ENCODE measurements at places on chromosomes 1 and 21.

DNA sequence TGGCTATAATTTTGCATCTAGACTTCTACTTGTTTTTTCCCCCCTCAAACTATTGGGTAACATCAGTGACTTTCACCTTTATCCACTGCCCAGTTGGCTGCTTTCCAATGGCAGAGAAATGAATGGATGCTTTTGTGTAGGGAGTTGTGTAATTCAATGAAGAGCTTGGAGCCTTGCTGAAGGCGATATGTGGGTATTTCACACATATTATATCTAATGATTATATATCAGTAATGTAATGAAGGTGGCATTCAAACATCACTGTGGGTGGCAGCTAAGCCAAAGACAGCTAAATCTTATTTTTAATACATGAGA lies 81.2 kb downstream of the TGFB2 start:
- no peak for DNase-seq

- DNase-seq = no peak
Observed at GRCh38 chr1:74247881-74248528, 12.8 kb downstream of the TNNI3K start.

DNA sequence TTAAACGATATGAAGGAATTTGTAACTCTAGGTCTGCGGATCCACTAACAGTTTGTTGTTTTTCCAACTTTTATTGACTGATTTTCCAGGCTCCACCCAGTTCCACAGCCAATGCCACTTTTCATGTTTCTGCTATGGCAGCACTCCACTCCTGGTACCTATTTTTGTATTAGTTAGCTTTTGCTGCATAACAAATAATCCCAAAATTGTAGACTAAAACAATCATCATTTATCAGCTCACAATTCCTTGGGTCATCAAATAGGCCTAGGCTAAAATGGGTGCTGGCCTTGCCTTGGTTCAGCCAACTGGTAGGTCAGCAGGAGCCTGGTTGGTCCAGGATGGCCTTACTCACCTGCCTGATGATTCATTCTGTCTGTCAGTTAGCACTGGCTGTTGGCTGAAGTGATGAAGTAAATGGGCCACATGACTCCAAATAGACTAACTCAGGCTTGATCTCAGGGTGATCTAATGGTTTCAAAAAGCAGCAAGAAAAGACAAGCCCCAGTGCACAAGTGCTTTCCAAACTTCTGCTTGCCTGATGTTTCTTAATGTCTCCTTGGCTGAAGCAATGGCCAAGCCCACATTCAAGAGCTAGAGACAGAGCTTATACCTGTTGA lies 3.2 kb upstream of the C8B start:
- DNase-seq = no peak

GRCh38 chr1:203678943-203679661 lies 52.5 kb downstream of the ATP2B4 start:
- DNase-seq = no peak

DNA sequence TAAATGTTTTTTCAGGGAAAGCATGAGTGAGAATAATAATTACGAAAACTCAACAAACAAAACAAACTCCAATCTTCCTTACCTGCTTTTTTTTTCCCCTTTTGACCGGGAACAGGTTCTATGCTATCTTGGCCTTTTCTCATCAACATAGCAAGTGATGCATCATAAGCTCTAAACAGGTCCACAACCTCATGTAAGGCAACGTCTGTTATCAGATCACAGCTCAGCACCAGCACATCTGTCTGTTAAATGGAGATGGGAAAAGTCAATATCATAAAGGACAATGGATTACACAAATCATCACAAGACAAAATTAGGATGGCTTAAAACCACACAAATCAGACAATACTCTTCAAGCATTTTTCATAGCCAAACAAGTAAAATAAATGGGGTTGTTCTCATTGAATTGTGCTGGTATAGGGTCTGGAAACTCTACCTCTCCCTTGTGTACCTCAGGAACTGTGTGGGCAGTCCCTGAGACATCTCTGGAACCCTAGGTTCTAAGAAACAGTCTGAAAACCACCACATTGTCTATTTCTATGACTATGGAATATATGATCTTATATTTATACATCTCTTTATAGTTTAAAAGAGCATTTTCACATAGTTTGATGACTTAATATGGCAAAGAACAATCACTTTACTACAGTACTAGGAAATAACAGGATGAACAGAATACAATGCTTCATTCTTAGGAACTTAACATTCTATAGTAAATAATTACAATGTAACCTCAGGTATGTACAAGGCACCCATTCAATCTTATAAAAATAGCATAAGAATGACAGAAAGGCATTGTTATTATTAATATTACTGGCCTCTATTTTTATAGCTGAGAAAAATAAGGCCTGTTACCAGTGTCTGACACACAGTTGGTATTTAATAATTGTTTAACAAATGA lies 44.7 kb downstream of the EIF2B3 start:
- no peak for DNase-seq

DNA sequence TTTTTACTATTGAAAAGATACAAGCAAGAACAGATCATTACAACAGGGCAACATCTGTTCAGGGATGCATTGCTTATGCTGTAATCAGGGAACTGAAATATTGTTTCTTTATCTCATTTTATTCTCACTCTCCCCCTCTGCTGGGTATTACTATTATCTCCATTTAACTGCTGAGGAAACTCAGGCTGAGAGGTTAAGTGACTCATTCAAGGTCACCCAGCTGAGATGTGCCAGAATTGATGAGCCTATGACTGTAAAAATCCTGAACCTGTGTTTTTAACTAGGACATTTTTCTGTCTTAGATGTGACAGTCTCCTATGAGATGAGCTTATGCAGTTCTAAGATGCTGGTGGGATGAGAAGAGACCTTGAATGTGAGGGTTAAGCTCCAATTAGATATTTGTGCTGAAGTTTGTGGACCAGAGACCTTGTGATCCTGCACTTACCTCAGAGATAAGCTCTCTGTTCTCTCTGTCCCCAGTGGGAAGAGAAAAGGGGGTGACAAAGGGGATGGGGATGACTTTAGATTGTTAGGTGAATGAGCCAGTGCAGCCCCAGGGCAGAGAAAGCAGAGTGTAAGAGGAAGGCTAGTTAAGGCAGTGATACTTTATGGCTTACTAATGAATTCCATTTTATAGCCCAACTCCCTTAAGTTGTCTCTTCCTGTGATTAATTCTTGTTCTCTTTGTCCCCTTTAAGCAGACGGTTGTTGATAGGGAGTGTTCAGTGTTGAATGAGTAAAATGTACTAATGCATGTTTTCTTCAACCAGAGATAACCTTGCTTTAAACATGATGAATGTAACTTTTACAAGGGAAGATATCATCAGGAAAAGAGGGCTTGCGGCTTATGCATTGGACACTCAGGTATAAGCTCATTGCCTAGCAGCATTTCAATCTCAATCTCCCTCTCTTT lies 111.4 kb downstream of the HLX start:
- DNase-seq = no peak

DNA sequence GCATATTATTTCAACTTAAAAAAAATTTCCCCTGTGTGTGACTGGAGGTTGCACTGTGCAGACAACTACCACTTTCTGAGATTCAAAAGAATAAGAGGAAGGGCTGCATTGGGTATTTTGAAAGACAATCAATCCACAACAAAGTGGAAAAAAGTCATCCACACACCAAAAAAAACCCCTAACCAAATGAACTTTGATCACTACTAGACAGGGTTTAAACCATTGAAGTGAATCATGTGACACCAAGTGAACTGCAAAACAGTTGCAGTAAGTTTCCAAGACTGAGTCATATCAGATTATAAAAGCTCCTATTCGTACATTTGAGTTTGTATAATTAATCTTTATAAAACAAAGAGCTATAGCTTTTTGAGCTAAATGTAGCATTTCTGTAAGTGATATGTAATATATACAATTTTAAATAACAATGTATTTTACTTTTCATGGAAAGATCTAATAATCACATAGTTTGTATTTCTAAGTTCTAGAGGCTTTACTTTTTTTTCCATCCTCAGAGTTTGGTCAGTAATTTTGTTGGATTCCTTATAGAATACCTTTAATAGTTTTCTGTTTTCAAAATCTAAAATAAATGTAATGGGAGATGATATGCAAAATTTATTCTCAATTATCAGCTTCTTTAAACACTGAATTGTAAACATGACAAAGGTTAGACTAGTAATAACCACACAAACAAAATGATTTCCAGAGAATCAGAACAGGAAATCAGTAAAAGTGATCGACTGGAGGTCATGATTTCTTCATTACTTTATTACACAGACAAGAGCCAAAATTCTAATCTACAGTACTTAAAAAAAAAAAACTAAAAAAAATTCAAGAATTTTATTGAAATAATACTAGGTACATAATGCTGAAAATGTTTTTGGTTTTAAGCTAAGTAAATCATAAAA lies 50.5 kb upstream of the GFI1 start:
- no peak for DNase-seq

DNA sequence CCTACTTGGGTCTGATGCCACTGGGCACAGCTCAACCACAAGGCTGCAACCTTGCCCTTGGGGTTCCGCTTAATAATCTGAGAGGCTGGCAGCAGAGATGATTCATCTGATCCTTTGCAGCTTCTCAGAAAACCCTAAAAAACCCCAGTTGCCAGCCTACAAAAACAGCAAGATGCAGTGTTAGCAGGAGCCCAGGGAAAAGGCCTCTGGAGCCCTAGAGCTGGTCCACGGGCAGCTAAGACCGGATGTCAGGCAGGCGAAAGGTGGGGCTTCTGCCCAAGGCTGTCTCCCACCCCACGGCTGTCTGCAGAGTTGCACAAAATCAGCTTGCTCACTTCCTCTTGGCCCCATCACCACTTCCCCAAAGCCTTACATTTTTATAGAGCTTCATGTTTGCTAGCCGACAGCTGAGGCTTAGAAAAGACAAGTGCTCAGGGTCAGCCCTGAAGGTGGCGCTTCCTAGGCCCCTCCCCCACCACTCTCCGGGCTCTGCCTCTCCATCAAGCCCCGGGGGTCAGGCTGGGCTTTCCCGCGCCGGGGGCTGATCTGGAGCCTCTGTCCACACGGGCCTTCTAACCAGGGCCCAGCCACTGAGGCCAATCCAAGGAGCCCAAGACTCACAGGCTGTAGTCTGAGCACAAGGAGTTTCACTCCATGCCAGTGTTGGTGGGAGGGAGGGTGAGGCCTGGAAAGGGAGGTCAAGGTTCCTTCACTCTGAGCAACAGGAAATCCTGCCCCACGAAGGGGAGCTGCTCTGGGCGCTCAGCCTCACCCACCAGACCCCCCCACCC lies 4.2 kb upstream of the ADORA3 start:
- no peak for DNase-seq

DNA sequence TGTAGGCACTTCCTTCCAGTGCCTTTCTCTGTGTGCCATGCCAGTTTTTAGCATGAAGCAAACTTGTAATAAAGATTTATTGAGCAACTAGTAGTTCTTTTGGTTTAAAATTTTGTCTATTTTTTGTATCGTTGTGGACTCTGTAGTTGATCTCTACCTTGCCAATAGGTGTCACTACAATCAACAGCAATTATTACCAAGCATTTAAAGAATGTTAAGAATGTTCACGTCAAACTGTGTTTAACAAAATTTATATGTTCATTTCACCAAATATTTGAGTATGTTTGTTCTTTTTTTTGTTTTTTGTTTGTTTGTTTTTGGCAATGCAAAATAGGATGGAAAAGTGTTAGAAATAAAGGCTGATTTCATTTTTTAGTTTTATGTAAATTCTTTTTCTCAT lies 208.1 kb downstream of the PATJ start:
- no peak for DNase-seq

- no peak for DNase-seq
Observed at GRCh38 chr1:16719571-16720350, 20.6 kb upstream of the RNU1-4 start.

DNA sequence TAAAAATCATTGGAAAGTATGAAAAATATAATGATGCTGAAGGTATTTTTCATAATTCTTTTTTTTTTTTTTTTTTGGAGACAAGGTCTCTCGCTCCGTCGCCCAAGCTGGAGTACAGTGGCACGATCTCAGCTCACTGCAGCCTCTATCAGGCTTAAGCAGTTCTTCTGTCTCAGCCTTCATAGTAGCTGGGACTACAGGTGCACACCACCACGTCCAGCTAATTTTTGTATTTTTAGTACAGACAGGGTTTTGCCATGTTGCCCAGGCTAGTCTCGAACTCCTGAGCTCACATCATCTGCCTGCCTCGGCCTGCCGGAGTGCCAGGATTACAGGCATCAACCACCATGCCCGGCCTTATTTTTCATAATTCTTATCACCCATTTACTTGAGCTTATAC lies 13.3 kb downstream of the SMAP2 start:
- DNase-seq = no peak

- no peak for DNase-seq
Observed at GRCh38 chr1:15089258-15089992, 64.1 kb upstream of the TMEM51 start.

DNA sequence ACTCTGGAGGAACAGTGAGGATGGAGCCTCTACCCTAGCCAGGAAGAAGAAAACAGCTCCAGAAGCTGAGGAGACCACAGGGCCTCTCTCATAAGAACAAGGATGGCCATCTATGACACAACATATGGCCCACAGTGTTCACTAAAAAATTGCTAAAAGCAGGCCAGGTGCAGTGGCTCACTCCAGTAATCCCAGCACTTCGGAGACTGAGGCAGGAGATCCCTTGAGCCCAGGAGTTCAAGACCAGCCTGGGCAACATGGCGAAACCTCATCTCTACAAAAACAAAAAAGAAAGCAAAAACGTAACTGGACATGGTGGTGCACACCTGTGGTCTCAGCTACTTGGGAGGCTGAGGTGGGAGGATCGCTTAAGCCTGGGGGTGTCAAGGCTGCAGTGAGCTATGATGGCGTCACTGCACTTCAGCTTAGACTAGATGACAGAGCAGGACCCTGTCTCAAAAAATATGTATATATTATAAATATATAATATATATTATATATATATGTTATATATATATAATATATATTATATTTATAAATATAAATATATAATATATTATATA lies 103.1 kb downstream of the TOMM20 start:
- no peak for DNase-seq

GRCh38 chr1:23395154-23395724 lies 25.6 kb upstream of the ZNF436 start:
- no peak for DNase-seq

DNA sequence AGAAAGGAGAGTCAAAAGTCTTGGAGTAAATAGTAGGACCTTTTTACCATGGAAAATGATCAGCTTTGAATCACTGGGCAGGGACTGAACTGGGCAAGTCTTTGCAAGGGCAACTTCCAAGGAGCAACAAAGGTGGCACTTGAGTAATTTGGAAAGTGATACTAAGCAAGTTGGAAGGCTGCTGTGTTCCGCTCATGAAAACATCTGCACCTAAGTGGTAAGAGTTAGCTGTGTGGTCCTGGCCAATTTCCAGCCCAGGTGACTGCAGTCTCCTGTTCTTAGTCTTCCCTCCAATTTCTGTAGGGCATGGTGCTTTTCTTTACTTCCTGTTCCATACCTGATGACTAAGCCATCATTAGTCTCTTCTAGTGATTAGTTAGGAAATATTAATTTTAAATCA lies 35.5 kb upstream of the PRDM2 start:
- no peak for DNase-seq

- DNase-seq = no peak
Observed at GRCh38 chr1:153791648-153792253, 16.5 kb downstream of the SLC27A3 start.

GRCh38 chr1:155169541-155169940 lies 3.6 kb downstream of the KRTCAP2 start:
- no peak for DNase-seq

GRCh38 chr1:158830074-158830677 lies 975 bp upstream of the MNDA start:
- DNase-seq = no peak

All from NCI-H2081 (cell line).